Fibroblast of pulmonary artery (primary cell): ENCODE measurements at places on chromosomes 4 and X.

GRCh38 chr4:4418676-4419390 lies 31.9 kb downstream of the NSG1 start:
- no peak for DNase-seq

GRCh38 chr4:108972613-108973283 lies 209.9 kb upstream of the ETNPPL start:
- DNase-seq: no peak

GRCh38 chrX:30620980-30621618 lies 32.1 kb upstream of the GK start:
- peak; percentile 86 for DNase-seq

- DNase-seq: no peak
Observed at GRCh38 chr4:86502081-86502480, 92.0 kb upstream of the PTPN13 start.

DNA sequence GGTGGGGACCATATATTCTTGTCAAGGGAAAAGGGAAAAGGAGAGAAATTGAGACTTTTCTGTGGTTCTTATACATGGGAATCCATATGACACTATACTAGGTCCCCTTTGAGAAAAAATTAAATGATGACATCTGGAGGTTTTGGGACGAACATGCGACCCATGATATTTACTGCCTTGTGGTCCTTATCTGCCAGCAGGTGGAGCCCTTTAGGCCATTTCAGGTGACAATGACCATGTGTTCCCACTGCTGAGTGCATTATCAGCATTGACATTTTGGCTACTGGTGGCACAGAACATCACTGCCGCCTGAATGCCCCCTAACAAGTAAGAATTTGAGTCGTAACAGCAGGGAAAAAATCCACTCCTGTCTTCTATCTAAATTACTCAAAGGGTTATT lies 843.4 kb downstream of the FSTL5 start:
- peak; percentile 0 for DNase-seq

- no peak for DNase-seq
Observed at GRCh38 chr4:171473155-171473554, 340.0 kb upstream of the GALNTL6 start.

DNA sequence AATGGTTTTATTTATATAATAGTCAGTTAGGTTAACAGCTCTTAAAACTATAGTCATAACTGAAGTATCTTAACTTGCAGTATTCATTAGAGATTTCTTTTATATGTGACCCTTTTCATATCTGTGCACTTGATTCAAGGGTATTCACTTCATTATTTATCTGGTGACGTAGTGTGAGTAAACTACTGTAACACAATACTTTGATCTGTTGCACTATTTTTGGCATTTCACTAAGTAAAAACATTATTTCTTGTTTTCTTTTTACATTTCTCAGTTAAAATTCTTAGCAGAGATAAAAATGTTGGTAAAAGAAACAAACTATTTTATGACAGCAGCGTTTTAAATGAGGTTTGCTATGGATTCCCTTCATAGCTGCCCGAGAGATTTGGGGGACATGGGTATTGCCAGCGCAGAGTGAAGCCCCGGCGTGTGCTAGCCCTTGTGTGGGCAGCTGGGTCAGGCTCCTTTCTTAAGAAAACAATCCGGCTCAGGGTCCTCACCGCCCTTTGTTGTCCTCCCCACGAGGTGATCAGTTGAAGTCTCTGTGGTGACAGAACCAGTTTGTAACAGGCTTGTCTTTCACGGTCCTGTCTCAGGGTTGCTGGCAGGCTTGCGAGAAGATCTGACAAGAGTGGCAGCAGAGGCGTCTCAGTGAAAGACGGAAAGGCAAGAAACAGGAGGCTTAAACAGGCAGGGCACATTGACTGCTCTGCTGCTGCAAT lies 293.4 kb downstream of the BMPR1B start:
- DNase-seq: no peak

DNA sequence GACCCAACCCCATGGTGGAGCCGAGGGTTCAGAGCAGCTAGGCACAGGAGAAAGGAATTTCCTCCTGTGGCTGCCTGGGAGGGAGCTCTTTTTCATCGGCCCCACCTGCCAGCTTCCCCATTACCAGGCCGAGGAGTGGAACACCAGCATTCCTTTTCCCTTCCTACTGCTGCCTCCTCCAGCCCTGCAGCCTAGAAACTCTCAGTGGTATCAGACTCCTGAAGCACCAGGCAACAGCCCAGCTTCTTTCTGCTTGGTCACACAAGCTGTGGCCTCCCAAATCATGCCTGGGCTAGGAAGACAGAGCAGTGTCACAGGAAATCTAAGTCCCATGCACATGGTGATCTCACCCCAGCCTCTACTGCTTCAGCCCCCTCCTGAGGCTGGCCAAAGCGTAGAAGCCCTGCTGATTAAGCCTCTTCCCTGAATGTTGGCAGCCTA lies 30.1 kb downstream of the RTL5 start:
- no peak for DNase-seq

GRCh38 chr4:129314781-129315180 lies 218.8 kb downstream of the C4orf33 start:
- no peak for DNase-seq

DNA sequence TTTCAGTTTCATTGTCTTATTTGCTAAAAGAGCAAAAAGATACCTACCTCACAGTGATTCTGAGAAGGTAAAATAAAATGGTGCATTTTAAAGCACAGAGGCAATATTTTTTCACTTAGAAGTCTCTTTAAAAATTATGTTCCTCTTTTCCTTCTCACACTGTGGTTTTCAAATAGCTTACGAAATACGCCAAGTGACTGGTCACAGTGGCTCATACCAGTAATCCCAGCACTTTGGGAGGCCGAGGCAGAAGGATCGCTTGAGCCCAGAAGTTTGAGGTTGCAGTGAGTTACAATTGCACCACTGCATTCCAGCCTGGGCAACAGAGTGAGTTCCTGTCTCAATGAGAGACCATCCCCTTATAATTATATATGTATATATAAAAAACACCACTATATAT lies 372.6 kb downstream of the FBXO8 start:
- DNase-seq: no peak

DNA sequence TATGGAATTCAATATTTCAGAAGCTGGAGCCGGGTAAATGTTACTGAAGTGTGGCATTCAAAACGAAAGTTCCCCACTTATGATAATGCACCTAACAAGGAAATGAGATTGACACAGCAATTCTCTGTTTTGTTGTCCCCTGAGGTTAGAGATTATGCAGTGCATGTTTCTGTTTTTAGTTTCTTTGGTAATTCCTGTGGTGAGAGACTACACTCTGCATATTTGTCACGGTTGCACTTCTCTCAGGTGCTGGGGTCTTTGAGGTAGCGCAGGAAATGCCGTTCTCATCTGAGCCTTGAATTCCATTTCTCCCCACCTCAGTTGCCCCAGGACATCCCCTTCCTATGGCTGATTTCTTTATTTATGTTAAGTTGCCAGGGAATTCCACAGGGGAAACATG lies 15.3 kb upstream of the BEND4 start:
- DNase-seq: no peak

GRCh38 chrX:84153538-84153937 lies 34.5 kb downstream of the RPS6KA6 start:
- DNase-seq: no peak

DNA sequence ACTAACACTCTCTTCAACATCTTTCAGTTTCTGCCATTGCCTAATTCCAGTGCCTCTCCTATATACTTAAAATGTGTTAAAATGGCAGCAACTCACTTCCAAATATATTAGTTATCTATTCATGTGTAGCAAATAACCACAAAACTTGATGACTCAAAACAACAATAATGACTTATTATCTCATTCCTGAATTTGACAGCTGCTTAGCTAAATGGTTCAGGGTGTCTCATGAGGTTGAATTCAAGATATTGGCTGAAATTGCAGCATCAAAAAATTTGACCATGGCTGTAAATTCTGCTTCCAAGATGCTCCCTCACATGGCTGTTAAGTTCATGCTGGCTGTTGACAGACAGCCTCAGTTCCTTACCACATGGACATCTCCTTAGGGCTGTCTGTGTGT lies 25.3 kb downstream of the PITX2 start:
- DNase-seq: no peak

DNA sequence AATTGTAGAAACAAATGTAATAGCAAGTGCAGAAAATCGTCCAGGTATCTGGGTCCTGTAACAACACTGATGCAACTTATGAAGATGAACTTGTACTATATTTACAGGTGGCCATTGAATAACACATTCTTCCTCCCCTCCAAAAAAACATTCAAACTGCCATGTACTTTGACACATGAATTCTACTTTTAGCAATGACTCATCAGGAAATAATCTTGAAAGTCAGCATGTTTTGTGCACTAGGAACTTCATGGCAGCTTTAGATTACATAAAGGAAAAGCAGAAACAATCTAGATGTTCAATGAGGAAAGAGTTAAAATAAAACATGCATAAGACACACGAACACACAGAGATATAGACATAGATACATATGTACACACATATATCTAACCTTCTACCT lies 2.5 kb downstream of the PABPC1L2A start:
- DNase-seq: no peak

GRCh38 chrX:2385224-2385623 lies 115.6 kb downstream of the DHRSX start:
- peak; percentile 75 for DNase-seq

DNA sequence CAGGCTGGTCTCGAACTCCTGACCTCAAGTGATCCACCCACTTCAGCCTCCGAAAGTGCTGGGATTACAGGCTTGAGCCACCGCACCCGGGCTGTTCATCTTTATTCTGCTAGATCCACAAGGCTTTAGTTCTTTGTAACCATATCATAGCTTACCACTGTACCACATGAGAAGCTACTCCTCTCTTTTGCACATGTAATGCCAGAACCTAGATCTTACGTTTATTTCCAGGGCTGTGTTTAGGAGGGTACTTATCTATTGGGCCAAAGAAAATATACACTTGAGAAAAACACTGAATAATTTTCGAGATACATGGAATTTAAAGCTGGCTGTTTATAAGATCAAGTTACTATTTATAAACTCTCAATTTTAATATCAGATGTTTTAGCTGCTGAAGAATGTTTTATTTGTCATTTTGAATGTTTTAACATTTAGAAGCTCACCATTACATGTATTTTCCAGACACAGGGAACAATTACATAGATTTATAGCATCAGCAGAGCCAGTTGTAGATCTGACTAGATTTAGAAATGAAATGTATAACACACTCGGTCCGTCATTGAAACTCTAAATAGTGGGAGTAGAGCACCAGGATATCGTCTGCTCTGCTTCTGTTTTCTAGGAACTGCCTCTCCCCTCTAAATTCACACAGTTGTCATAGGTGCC lies 155.3 kb upstream of the HAND2 start:
- DNase-seq: no peak

DNA sequence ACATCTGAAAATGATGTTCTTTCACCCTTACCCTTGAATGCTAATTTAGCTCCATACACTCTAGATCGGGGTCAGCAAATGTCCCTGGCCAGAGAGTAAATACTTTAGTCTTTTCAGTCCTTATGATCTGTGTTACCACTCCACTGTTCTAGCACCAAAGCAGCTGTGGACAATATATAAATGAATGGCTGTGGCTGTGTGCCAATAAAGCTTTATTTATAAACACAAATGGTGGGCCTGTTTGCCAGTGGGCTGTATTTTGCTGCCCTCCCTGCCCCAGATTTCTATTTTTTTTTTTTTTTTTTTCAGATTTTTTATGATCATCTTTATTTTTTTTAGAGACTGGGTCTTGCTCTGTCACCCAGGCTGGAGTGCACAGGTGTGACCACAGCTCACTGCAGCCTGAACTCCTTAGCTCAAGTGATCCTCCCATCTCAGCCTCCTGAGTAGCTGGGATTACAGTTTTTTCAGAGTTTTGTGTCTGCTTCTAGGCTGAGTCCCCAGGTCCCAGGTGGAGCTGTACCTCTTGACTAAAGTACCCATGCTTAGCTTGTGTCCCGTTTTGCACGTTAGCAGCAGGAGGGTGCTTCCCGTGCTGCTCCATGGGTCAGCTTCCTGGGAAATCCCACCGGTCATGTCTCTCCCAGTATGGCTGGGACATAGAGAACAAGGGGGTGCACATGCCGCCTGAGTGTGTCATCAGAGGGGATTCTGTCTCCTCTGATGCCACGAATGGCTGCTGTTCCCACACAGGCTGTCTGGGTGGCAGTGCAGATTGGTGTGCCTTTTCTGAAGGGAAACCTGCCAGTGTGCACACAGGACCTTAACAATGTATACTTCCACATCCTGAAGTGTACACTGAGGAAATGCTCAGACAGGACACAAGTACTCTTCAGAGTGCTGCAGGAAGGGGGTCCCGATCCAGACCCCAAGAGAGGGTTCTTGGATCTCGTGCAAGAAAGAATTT lies 16.0 kb upstream of the GRPEL1 start:
- DNase-seq: no peak

- no peak for DNase-seq
Observed at GRCh38 chrX:150642423-150642822, 50.8 kb upstream of the MTMR1 start.

- DNase-seq: no peak
Observed at GRCh38 chr4:147461161-147461560, 19.7 kb upstream of the EDNRA start.

DNA sequence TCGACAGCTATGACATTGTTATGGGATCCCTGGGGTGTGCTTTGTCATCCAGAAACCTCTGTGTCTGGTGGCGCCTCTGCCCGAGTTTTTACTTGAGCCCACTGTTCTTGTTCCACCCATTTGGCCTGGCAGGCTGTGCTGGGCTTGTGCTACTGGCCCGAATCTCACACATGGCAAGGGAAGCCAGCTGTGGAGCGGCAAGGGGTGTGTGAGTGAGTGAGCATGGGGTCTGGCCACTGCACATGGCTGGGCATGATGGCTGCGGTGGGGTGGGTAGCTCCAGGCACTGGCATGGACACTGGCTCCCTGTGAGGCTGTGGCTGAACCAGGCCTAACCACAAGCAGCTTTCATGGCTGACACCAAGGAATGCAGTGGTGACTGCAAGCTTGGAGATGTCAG lies 89.2 kb downstream of the DACH2 start:
- no peak for DNase-seq

GRCh38 chr4:18404642-18405041 lies 383.1 kb upstream of the LCORL start:
- DNase-seq: no peak

DNA sequence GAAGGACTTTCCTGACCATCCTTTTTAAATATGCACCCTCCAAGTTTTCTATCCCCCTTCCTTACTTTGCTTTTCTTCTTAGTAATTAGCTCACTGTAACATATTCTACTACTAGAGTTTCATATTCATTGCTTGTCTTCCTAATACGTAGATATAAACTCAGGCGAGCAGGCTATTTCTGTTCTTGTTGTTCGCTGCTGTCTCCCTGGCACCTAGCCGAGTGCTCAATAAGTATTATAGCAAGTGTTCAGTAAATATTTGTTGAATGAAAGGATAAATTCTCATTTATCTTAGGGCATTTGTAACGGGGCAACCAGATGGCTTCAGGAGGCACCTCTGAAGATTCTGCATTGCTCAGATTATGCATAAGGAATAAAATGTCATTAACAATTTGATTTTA lies 6.8 kb upstream of the RHOH start:
- no peak for DNase-seq

DNA sequence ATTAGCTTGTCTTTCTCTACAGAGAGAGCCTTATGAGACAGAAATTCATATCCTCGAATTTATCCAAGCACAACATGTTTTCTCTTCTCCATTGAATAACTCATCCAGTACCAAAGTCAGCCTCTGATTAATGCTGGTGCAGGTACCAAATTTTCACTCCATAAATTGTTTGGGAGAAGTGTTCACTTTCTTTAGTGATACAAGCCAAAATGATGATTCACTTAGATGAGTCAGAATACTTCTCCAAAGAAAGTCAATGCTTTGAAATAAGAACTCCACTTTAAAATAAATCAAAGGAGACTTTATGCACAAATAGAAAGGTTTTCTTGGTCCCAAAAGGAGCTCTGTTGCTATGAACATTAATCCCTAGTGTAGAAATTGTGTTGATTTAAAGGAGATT lies 60.2 kb downstream of the MAOB start:
- DNase-seq: peak; percentile 13

GRCh38 chr4:6197433-6198174 lies 2.7 kb downstream of the JAKMIP1 start:
- DNase-seq: no peak
